GM12892 (cell line): ENCODE measurements at places on chromosomes 7 and 10.

DNA sequence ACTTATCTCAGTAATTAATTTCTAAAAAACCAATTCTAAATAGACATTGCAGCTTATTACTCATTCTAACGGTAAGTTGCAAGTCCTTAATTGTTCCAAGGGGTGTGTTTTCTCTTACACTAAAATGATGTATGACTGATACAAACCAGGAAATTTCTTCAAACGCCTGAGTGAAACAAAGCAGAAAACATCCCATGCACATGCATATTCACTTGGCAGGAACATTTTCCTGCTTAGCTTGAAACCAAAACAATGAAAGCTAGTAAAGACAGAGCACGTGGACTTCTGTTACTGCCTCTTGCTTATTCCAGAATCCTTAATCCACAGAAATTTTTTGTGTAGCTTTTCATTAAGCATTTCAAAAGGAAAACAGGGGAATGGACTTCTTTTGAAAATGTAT is 187.7 kb downstream of the MTERF1 start:
- DNase-seq, result no peak

- no peak for DNase-seq
These were observed 44.3 kb upstream of the FXYD4 start for GRCh38 chr10:43327171-43327570.

DNA sequence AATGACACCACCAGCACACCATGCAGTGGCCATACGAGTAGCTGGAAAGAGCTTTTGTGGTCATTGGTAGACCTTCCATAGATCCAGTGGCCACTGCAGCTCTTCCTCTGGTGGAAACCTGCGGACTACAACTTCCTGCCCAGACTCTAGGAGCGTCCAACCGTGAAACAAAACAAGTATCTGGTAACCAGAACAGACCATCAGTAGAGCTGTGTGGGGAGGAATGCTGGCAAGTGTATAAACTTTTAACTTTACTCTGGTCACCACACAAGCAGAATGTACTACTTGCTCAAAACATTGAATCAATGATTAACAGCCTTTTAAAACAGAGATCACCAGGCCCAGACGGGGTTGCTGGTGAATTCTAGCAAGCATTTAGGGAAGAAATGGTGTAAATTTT is 154.7 kb upstream of the DGKB start:
- no peak for DNase-seq

DNA sequence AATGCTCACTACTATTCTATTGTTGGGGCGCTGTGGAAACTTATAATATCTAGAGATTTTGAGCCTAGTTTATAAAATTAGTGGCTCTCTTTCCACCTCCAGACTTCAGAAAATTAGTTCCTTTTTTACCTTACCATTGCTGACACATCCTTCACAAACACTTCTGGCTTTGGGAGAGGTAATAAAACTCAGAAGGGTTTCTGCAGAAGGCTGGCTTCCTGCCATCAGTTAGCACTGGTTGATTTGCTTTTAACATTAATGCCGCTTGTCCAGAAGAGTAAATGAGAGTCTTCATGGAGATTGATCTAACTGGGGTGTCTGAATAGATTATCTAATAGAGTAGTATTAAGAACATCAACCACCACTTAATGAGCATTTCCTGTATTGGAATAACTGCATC is 20.3 kb downstream of the ACSM6 start:
- DNase-seq, result no peak

DNA sequence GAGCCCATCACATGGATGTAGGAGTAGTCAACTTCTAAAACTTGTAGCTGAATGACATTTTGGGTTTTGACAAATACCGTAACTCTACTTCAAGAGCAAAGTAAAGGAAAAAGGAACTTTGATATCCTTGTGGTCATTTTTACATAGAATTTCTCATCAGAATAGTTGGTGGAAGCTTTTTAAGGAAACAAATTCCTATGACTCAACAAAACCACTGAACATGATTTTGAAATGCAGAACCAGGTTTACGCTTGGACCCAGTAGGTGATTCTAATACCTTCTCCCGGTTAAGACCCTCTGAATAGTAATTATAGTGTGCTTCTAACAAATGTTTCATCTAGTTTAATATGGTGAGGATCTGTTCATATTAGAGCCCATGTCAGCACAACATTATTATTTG is 307.8 kb downstream of the GPR37 start:
- DNase-seq, result no peak

- no peak for DNase-seq
These were observed 2.3 kb downstream of the MINPP1 start for GRCh38 chr10:87506956-87507355.

- no peak for DNase-seq
These were observed 84.8 kb downstream of the ELMO1 start for GRCh38 chr7:37363536-37364491.

GRCh38 chr10:123792248-123792978 is 99.2 kb downstream of the CPXM2 start:
- DNase-seq, result no peak

DNA sequence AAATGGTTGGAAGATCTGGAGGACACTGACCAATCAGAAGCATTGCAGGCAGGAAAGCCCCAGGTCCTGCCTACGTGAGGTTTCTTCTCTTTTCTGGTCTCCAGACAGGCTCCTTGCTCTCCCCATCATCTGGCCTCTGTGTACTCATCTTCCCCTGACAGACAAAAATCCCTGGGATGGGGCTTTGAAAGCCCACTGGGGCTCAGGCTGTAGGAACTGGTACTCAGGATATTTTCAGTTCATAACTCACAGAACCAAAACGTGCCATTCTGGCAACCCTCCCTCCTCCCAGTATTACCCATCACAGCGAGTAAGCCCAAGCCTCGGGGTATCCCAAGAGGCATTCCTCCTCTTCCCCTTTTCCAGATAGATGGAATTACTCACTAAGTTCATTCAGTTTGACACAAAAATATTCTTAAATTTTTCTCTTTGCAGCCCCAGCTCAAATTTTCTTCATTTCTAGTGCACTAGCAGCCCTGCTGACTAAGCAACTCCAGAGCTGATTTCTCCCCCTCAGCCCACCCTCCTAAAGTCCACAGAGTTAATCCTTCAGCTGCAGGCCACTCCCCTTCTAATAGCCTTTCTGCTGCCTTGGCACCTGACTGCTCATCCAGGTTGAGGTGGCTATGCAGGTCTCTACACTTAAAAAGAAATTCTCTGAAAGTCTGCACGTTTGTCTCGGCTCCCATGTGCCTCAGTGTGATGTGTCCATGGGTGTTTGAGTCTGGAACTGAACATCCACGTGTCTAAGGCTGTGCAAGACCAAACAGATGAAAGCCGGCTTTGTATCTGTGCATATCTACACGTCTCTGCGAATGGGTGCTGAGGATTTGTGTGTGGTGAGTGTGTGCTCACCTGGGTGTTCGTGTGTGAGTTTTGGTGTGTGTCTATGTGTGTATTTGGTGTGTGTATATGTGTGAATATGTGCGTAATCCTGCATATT is 331.4 kb downstream of the CCSER2 start:
- DNase-seq, result no peak

- DNase-seq, result no peak
These were observed 462 bp upstream of the CISD1 start for GRCh38 chr10:58268454-58268945.

DNA sequence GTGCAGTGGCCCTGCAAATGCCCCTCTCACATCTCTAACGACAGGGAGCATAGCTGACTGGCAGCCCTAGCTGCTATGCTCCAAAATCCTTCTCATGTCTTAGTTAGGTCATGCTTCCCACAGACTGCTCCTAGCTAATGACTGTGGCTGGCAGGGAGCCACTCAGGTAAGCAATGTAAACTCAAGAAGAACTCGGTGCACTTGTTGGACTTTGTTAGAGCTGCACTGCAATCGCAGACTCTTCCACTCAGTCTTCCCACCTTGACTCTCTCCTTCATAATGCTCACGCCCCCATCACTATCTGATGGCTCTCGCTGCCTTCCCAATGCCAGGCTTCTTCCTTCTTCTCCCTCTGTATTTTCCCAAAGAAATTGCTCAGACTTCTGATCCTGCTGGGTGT is 24.0 kb downstream of the OR9A2 start:
- DNase-seq, result no peak

- no peak for DNase-seq
These were observed 27.4 kb downstream of the CRPPA start for GRCh38 chr7:16393862-16394422.

DNA sequence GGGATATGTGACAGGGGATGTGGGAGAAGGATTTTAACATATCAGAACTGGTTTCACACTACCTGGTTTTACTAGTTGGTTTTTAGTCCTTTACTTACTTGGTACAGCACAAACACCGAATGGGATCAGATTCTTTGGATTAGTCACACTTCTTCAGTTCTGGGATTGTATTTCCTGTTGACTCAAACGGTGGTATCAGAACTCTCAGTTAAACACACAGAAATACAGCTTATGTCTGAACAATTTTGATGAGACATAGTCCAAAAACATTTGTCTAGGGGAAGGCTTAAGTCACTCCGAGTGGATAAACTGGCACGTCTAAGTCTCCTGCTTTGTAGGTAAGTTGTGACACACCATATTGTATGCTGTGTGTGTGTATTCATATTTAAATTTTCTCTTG is 480.5 kb downstream of the PHTF2 start:
- DNase-seq, result no peak

DNA sequence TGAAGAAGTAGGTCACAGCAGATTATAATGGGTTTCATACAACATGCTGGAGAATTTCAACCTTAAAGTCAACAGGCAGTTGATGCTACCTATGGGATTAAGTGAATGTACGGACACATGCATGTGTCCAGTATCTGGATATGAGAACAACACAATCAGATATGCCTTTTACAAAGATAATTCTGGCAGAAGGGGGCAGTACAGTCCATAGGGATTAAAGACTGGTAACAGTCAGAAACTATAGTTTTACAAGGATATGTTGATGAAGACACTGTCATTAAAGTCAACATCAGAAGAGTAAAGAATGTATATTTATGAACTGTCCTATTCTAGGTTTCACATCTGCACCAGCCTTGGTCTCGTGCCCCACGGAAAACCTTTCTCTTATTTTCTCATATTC is 41.5 kb downstream of the ANKMY2 start:
- DNase-seq, result no peak

DNA sequence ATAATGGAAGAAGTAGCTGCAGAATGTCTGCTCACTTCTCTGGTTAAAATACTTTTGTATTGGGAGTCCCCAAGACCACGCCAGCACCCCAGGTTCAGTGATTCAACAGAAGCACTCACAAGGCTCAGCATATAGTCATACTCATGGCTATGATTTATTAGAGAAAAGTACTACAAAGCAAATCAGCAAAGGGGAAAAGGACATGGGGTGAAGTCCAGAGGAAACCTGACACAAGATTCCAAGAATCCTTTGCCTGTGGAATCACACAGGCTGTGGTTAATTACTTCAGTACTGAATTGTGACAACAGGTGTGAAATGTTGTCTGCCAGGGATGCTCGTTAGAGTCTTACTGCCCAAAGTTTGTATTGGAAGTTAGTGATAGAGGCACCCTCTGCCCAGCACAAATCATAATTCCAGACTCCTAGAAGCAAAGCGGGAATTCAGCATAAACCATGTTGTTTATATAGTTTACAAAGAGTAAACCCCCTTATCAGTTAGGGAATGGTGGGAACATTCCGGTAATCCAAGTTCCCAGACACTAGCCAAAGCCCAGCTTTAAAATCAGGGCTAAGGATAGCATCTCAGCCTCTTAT is 79.4 kb downstream of the HYCC1 start:
- no peak for DNase-seq

DNA sequence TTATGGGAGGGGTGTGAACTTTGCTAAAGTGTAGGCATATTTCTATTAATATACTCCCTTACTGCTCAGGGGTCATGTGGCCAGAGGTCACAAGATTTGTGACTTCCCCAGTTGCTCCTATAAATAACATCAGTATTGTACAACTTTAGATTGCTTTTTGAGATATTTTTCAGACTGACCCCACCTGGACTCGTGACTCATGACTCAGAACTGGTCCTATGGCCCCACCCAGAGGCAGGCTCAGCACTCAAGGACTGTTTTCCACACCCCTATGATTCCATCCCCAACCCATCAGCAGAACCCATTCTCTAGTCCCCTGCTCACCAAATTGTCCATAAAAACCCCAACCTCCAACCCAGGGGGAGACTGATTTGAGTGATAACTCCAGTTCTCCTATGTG is 2.7 kb upstream of the CUL2 start:
- no peak for DNase-seq

- no peak for DNase-seq
These were observed 225.5 kb downstream of the DOCK4 start for GRCh38 chr7:111980725-111981124.

DNA sequence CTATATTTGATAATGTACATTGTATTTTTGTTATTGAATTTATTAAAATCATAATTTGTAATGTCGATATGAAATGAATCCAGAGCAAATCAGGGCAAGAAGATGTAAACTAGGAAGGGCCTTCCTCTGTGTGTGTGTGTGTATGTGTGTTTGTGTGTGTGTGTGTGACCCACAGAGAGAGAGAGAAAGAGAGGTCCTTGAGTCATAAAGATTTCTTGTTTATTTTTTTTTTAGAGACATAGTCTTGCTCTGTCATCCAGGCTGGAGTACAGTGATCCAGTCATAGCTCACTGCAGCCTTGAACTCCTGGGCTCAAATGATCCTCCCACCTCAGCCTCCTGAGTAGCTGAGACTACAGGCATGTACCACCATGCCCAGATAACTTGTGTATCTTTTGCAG is 50.7 kb downstream of the INPP5F start:
- DNase-seq, result no peak

DNA sequence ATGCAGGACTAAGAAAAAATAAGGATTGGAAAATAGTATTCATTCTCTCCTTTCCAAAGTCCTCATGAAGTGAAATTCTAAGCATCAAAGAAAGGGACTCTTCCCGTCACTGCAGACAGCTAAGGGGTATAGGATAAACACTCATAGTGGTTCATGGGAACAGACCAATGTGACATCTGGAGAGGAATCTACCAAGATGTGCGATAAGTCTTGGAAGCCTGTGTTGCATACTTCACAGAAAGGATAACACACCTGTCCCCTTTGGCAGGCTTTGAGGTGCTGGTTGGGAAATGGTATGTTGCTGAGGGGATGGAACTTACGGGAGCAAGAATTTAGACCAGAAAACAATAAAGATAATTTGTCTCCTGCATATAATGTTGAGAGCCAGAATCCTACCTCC is 248.1 kb downstream of the ARHGAP21 start:
- DNase-seq, result no peak

- no peak for DNase-seq
These were observed 98.6 kb downstream of the GRM8 start for GRCh38 chr7:127154101-127154500.

GRCh38 chr7:119888251-119888650 is 384.7 kb upstream of the KCND2 start:
- no peak for DNase-seq
